ENCODE measurements at places on chromosomes 12 and 14.

DNA sequence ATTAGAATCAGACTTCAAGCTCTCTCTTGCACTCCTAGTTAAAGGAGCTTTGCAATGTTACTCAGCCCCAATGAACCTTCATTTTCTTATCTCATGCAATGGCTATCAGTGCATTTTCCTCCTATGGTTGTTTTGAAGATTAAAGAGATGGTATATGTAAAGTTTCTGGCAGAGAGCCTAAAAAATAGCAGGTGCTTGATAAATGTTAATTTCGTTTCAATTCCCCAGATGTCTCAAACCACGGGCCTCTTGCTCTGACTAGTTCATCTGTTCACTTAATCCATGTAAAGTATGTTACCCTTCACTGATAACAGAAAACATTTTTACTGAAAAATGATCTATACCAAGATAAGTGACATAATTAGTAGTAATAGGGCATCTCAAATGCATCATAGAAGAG is 735.4 kb upstream of the USP15 start:
- no peak for DNase-seq

DNA sequence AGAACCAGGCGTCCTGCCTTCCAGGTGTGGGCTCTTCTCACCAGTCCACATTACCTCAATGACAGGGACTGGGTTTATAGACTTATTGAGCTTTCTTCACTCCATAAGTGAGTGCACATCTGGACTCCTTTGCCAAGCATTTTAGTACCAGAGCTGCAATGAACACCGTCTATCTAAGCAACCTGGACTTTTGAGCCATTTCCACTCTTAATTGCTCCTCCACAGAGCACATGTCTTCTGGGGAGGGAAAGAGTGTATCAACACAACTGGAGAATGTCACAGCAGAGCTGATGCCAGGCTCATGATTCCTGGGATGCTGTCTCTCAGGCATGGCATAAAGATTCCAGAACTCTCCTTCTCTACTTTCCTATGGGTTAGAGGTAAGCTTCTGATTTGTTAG is 43.0 kb upstream of the BDKRB2 start:
- DNase-seq: no peak

DNA sequence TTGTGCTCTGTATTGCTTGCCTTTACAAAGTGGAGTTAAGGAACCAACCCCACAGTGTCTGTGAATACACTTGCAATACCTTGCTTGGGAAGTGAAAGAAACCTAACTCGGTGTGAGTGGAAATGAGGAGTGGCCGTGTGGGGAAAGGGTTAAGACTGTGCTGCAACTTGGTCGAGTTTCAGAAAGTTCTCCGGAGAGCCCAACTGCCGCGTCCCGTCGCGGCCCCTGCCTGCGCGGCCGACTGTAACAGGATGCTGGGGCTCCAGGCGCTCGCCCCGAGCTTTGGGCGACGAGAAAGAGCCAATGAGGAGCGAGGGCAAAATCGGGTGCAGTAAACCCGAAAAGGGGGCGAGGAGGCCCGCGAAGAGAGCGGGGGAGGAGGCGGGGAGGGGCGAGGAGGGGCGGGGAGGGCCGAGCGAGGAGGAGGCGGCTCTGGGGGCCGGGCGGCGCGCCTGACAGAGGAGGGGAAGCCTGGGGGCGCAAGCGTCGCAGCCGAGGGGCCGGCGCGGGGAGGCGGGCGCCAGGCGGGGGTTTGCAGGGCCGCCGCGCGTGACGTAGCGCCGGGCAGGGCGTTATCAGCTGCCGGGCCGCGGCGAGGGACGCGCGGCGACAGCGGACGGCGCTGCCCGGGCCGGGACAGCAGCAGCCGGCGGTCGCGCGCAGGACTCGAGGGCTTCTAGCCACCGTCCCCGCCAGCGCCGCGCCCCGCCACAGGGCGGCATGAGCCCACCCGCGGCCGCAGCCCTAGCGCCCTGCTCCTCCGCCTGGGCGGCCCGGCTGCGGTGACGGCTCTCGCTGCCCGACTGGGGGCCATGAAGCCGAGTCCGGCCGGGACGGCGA is at the start of gene DACT1:
Gene DACT1 (plus strand): TSS at position 572 of the 840 bp plus-strand sequence. CDS start 241 bp downstream, at position 813.
- no peak for DNase-seq

GRCh38 chr14:92486881-92487280 is 26.7 kb upstream of the RIN3 start:
- no peak for DNase-seq

GRCh38 chr12:71460850-71461609 is 21.4 kb downstream of the LGR5 start:
- DNase-seq: no peak

Measured in BJ (cell line).